ENCODE measurements at places on chromosomes 16 and 17.
A peak's percentile ranks its signal among the peaks of the same experiment; 100 is the strongest.

GRCh38 chr17:78342449-78343186 lies 17.3 kb downstream of the SOCS3 start:
- DNase-seq: no peak

DNA sequence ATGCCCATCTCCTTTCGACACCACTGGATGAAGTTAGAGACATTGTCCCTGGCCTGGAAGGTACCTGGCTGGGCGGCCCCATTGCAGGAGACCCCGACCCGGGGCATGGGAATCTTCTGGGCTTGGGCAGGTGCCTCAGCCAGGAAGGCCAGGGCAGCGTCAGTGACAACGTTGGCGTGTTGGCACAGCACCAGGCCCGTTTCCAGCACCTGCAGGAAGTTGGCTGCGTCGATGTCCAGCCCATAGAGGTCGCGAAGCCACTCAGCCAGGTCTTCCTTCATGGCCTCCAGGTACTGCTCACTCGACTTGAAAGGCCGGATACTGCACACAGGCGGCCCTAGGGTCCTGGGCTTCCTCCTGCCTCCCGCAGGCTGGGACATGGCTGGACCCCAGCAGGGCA lies 568 bp downstream of the GAS2L2 start:
- DNase-seq: no peak

GRCh38 chr16:81553814-81554675 lies 109.4 kb downstream of the CMIP start:
- no peak for DNase-seq

DNA sequence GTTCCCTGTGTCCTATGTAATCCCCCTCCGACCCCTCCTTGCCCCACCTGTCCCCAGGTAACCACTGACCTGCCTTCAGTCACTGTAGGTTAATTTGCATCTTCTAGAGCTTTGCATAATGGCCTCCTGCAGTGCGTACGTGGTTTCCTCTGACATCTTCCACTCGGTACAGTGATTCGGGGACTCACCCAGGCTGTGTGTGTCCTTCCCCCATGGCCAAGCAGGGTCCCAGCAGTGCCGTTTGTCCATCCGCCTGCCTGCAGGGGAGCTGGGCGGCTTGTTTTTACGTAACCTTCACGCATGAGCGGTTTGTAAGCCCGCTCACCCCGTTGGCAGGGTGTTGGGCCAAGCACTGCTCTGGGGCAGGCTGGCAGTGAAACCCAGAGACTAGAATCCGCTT lies 7.9 kb downstream of the MAPK8IP3 start:
- no peak for DNase-seq

- no peak for DNase-seq
These were observed 4.0 kb downstream of the SIAH1 start for GRCh38 chr16:48381201-48381600.

DNA sequence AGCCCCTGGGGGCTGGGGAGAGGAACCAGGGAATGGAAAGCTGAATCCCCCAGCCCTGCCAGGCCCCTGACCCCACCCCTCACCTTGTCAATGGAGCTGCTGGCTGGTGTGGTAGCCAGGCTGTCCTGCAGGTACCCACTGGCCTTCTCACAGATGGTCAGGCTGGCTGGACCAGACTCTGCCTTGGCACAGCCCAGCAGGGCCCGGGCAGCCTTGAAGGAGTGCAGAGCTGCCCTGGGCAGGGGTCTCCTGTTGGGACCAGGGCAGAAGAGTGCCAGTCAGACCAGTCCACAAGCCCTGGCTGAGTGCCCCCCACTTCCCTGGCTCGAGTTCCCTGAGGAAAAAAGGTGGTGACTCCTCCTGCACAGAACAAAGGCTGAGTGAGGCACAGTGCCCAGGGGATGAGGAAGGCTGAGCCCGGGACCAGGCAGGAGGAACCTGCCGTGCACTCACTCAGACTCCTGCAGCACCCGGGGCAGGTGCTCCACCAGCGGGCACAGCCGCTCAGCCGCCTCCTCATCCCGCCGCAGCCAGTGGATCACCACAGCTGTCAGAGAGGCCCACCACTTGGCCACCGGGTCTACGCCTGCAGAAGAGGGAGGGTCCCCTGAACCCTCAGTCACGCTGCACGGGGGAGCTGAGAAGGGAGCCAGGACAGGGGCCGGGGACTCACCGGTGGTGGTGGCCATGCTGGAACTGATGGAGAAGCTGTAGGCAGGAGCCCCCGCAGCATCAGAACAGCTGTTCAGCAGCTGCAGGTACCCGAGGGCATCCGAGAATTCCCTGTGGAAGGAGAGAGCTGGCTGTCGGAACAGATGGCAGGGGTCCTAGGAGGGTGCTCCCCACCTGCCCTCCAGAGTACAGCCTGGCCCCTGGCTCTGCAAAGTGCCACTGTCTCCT lies 22.4 kb downstream of the SREBF1 start:
- DNase-seq: no peak

GRCh38 chr17:54906683-54907082 lies 6.0 kb downstream of the TOM1L1 start:
- DNase-seq: no peak

DNA sequence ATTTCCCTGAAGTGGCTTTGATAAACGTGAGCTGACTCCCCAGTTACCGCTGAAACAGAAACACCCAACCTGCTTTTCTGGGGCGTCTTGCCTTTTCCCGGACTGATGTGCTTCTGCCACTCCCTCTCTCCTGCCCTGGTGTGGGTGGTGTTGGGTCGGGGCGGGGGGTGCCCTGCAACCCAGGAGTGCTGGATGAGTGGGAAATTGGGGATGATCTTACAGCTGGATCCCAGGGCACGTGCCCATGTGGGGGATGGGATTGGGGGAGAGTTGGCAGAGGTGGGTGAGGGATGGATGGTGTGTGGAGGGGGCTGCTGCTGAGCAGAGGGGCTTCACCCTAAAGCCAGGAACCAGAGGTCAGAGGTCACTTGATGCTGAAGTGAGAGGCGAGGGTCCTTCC lies 28.5 kb downstream of the PGS1 start:
- no peak for DNase-seq

DNA sequence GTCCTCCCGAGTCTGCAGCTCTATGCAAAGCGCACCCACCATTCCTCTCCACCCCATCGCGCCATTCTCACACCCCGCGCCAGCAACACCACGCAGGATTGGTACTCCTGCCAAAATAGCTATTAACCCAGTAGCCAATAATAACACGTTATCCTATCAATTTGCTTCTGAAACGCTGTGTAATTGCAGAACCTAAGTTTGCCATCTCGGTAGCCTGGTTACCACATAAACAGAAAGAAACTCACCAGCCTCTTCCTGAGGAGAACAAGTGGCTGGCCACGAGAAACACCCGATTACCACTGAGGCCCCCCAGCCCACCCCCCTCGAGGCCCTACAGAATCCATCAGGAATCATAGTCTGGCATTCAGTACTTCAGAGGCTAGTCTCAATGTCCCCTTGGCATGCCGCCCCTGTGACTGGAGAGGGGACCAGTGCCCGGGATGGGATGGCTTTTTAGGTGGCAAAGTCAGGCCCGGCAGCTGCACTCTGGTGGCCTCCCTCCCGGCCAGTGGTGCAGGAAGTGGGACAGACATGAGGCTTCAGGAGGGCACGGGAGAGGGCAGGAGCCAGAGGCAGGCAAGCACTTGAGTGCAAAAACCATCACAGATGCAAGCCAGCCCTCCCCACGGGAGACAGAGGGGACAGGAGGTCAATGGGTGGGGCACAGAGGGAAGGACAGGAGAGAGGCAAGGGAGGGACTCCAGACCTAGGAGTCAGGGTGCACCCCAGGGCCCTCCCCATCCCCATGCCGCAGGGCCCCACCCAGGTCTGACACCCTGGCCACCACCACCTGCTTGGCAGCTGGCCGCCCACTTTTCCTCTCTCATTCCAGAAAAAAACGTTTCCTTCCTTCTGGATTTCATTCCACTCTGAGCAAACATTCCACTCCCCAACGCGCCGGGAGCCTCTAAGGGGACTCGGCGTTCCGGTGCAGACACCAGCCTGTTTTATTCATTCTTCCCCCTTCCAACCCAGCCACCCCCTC lies 192.5 kb downstream of the ZNF423 start:
- no peak for DNase-seq

GRCh38 chr16:79758615-79759346 lies 158.2 kb upstream of the MAF start:
- DNase-seq: no peak

- DNase-seq: no peak
These were observed 19.3 kb downstream of the TSPOAP1 start for GRCh38 chr17:58308985-58309917.

GRCh38 chr16:1920727-1921171 lies 2.5 kb upstream of the HS3ST6 start:
- peak; percentile 75 for DNase-seq

- no peak for DNase-seq
These were observed 84.5 kb downstream of the SOX9 start for GRCh38 chr17:72205357-72205756.

DNA sequence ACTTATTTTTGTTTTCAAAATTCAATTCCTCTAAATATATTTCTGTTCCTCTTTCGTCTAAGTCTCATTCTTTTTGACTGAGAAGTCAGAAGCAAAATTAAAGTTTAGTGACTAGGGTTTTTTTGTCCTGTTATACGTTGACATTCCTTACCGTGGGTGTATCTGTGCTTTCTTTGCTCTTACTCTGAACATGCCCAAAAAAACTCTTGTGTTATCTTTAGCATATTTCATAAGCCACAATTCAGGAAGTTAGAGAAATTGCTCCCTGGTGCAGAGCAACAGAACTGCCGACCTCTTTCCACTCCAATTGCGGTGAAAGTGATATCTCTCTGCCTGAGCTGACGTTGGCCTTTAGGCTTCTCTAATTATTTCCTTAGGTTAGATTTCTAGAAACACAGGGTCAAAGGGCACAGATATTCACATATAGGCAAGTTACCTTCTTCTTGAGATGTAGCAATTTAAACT lies 65.7 kb downstream of the CENPV start:
- DNase-seq: no peak

DNA sequence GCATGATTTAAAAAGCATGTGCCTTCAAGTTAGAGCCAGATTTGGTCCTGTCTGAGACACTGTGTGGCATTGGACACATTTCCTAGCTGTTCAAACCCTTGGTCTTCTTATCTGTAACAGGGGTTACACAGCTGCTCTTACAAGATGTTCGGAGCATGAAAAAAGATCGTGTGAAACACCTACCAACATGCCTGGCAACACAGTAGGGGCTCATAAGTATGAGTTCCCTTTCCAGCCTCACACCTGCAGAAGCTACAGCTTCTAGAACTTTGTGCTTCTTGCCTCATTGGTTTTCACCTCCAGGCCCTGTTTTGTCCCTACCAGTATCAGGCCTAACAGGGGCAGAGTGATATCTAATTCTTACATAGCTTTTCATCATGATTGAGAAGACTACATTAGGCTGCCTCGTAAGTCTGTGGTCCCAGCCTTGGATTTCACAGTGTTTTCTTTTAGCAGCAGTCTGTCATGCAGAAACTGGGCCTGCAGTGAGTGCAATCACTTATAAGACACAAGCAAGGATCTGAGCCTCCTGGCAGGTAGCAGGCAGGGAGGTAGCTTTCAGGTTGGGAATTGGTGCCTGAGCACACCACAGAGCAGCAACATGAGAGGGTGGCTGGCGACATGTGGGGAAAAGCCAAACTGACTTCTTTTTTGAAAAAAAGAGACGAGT lies 78.8 kb downstream of the CCDC182 start:
- no peak for DNase-seq

- no peak for DNase-seq
These were observed 170.7 kb downstream of the SEC14L1 start for GRCh38 chr17:77311371-77311981.

- DNase-seq: peak; percentile 9
These were observed 50.2 kb downstream of the ANKFN1 start for GRCh38 chr17:56203430-56203829.

- no peak for DNase-seq
These were observed 41.4 kb downstream of the AP1G1 start for GRCh38 chr16:71767060-71767900.

- no peak for DNase-seq
These were observed at the start of gene CCL3 for GRCh38 chr17:36089888-36090836. Gene CCL3, minus strand, starts transcription at chr17:36090143. Its CDS starts 85 bp downstream, at chr17:36090058.

DNA sequence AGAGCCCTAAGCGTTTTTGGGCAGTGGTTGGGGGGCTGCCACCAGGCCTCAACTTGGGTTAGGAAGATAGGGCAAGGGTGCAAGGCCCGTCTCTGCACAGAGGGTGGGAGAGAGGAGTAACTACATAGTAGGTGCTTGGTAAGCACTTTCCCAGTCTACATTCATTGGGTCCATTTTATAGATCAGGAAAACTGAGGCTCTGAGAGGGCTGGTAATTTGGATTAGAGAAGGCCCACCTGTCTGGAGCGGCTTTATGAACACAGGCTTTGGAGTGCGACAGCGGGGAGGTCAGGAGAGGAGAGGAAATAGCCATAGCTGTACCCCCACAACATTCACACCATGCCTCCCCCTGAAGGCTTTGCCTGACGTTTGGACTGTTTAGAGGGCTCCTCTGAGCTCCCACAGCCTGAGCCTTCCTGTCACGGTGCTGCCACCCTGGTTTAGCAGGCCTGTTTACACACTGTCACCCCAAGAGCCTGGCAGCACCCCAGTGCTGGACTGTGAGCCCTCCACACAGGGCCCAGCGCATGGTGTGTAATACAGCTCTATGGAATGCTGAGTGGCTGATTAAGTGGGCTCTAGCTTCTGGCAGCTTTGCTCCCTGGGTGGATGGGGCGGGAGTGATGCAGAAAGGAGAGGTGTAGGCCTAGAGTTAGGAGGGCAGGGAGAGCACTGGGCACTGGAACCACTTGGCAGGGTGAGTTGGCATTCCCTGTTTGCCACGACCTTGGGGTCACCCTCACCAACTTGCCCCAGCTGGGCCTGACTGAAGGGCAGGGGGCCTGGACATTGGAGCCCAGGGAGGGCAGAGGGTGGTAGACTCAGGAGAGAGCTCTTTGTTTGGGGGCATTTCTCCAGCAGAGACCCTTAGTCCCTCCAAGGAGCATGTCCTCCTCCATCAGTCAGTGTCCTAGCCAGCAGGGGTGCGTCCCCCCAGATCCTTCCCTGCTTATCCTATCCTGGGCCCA lies 73.7 kb downstream of the RAI1 start:
- DNase-seq: no peak

DNA sequence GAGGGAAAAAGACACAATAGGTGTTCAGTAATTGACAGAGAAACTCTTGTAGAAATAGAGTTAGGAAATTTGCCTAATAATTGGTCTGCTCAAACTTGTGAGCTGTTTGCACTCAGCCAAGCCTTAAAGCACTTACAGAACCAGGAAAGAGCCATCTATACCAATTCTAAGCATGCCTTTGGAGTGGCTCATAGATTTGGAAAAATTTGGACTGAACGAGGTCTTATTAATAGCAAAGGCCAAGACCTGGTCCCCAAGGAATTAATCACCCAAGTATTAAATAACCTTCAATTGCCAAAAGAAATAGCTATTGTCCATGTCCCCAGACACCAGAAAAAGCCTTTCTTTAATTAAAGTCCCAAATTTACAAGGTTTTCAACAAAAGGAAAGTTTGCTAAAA lies 90.3 kb downstream of the EMP2 start:
- DNase-seq: no peak

Measured in SK-N-DZ (cell line).